ENCODE measurements at places on chromosomes 16 and 17.

DNA sequence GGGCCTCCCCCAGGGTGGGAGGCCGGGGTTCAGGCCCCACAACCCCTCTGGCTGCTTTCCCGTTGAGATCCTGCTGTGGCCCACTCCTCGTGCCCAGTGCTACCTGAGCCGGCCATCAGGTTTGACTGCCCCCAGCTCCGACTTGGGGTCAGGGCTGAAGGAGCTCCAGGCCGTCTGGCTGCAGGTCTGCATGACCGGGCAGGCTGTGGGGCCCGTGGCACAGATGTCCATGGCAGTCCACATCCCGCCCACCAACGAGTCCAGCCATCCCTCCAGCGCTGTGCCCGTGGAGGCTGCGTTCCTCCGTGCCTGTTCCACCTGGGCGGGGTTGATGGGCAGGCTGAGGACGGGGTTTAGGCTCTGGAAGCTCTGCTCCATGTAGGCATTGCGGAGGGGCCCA lies 362.2 kb downstream of the XYLT1 start:
- DNase-seq, result no peak

GRCh38 chr16:83315271-83315670 lies 492.5 kb upstream of the HSBP1 start:
- no peak for DNase-seq

DNA sequence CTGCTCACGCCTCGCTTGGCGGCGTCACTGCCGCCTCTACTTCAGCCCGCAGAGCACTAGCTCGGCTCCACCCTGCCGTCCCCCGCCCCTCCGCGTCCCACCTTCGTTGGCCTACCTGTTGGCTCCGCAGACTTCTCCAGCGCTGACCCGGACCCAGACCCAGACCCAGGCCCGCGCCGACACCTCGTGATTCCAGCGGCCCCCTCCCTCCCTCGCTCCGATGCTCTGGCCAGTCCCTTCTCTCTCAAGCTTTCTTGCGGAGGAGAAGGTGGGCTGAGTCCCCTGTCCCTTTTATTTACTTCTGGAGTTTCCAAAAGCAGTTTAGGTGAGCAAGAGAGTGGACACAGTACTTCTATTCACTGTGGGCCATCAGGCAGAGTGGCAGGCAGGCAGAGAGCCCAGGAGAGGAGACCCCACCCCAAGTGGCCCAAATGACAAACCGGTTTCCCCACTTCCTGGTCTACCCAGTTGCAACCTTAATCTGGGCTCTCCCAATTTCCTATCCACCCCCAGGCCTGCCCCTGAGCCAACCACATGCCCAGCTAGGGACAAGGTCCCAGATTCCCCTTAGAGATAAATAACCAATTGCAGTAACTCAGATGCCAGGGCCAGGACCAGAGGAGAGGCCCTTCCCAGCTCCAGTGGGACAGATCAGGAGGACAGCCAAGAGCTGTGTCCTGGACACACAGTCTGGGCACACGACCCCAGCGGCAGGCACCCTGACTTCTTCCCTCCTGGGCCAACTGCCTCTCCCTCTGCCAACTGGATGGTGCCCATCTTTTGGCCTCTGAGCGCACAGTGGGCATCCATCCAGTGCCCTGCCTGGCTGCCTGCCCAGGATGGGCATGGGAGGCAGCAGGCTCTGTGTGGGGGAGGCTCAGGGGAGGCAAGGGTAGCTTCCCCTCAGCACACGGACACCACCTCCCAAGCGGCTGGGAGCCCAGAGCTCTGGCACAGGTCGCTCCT lies 1.2 kb upstream of the SRCIN1 start:
- no peak for DNase-seq

- no peak for DNase-seq
These were observed 22.9 kb downstream of the ITPRIPL2 start for GRCh38 chr16:19136549-19137196.

- DNase-seq, result no peak
These were observed 336 bp upstream of the BMERB1 start for GRCh38 chr16:15434079-15434424.

- DNase-seq, result no peak
These were observed 314.7 kb downstream of the HAPSTR1 start for GRCh38 chr16:9406038-9406712.

DNA sequence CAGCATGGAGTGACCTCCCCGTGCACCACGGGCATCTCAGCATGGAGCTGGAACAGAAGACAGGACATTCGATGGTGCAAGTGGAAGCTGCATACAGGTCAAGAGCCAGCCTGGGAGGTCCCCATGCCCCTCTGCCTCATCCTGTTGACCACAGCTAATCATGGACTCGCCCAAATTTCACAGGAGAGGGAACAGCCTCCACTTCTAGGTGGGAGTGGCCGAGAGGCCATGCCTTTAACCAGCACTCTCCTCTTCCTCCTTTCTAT lies 3.8 kb upstream of the SLC47A2 start:
- no peak for DNase-seq

GRCh38 chr16:9039210-9039609 lies 52.2 kb upstream of the HAPSTR1 start:
- DNase-seq, result no peak

- no peak for DNase-seq
These were observed 66.2 kb downstream of the IQCK start for GRCh38 chr16:19784183-19784736.

DNA sequence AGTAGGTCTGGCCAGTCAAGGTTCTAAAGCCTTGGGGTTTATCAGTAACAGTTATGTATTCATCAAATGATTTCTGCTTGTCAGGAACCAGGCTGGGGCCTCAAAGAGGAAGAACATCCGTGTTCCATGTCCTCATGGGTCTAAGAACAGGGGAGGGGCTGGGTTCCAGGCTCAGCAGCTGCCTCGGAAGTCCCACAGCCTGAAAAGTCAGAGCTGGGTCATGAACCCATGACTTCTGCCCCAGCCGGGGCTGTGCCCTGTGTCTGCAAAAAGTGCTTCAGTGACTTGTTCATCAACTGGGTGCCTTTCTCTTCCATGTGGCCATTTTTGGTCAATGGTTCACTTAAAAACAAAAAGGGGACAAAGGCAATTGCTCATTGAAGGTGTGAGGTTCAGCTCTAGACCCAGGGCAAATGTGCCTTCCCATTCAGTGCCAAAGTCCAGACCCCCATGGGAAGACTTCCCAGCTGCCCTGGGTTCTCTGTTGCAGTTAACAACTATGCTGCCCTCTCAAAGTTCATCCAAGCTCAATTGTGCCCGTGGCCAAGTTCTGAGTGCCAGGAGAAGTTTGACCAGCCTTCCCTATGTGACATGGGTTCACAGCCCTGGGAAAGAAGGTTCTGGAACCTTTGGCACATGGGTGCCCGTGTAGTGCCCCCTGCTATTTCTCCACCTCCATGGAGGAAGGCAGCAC lies 18.5 kb downstream of the TBKBP1 start:
- DNase-seq, result no peak

GRCh38 chr16:20906341-20907255 lies 6.0 kb downstream of the LYRM1 start:
- DNase-seq, result no peak

DNA sequence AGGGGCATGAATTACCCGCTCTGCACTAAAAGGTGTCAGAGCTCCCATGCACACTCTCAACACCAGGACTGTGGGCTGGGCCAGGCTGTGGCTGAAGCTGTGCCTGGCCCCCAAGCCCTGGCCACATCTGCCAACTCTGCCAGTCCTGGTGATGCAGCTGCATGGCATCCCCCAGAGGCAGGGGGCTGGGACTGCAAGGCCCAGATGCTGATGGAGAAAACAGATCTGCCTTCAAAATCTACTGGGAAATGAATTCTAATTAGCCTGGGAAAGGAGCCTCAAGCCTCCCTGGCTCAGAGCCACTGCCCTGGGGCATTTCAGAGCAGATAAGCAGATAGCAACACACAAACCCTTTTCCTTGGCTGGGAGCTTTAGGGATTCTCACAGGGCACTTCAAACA lies 3.4 kb downstream of the CHST6 start:
- no peak for DNase-seq

- DNase-seq, result no peak
These were observed 21.7 kb upstream of the NAT9 start for GRCh38 chr17:74797824-74798223.

DNA sequence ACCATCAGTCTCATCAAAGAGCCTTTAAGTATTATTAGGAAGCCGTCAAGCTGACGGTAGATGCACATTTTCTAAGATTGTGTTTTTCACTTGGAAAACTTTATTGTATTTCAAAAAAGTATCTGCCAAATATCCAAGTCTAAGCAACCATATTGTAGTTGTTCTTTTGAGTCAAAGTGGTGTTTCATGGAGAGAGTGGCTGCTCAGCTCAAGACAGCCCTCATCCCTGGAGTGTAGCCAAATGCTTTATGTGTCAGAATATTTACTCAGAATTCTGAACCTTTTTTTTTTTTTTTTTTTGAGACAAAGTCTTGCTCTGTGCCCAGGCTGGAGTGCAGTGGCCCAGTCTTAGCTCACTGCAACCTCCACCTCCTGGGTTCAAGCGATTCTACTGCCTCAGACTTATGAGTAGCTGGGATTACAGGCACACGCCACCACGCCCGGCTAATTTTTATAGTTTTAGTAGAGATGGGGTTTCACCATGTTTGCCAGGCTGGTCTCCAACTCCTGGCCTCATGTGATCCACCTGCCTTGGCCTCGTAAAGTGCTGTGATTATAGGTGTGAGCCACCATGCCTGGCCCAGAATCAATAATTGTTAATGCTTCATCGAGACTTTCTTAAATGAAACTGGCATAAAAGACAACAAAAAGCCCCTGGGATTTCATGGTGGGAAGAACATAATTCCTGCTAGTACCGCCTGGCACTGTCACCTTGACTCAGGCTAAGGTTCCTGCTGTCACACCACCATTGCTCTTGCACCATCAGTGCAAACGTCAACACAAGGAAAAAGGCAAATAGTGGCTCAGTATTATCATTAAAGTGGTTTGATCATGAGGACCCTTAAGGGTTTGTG lies 45.5 kb downstream of the PRKCA start:
- no peak for DNase-seq

DNA sequence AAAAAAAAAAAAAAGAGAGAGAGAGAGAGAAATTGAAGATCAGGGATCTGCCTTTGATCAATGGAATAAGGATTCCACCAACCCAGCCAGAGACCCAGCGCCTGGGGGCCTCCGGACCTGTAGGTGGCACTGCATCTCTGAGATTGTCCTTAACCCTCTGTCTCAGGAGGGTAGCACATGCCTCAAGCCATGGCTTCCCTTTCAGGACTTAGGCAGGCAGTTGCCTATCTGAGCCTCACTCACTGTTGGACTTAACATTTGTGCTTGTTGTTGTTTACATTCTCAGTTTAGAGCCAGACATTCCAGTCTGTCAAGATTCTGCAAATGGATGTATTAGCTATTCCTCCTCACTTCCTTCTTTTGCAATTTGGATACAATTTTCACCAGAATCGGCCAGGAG lies 5.1 kb upstream of the SCNN1B start:
- DNase-seq, result peak; percentile 37

DNA sequence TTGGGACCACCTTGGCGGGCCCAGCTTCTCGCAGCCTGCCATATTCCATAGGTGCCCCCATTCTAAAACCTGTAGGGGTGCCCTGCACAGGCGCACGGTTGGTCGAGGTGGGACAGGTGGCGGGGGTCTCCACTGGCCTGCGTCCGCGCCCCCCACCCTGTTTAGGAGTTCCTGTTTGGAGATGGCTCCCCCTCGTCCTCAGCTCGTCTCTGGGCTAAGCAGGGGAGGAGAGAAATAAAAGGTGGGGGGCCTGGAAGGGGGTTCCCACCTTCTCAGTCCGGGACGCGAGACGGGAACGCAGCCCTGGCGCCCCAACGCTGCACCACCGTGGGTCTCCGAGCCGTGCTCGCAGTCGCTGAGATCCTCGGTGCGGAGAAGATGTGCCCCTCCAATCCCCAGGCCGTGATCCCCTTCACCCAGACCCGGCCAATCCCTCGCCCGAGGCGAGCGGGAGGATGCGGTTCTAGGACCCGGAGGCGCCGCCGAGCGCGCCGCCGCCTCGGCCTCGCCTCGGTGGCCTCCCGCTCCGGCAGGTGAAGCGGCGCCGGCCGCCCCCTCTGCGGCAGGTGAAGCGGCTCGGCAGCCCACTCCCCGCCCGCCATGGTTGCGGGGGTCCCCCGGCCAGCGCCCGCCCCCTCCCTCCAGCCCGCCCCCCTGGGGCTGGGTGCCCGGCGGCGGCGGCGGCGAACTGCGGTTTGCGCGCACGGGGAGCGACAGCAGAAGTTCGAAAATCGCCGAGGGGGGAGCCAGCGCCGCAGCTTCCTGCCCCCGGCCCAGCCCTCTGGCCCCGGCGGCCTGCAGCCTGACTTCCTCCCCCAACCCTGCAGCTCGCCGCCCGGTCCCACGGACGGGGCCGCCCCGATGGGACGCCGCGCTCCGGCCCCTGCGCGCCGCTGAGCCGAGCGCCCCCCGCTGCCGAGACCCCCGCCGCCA lies at the start of gene FMNL1:
Gene FMNL1 (plus strand): TSS at position 805 of the 933 bp plus-strand sequence. CDS start 240 bp downstream, outside the sequence.
- peak; percentile 63 for DNase-seq

- no peak for DNase-seq
These were observed 162.1 kb upstream of the AXIN2 start for GRCh38 chr17:65723431-65724151.

DNA sequence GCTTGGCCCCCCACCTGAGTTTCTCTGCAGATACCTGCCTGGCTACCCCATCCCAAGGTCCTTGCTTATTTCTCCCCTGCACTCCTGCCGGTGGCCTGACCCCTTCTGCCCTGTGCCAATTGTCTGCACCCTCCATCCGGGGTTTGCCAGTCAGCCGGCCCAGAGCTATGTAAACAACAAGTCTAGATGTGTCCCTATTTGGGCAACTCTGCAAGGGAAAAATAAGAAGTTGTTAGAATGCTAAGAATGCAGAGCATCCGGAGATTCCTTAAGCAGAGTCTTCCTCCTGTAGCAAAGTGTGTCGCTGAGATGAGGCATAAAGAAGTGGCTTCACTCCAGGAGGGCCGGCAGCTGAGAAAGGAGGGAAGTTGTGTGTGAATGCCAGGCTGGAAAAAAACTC lies 46.6 kb downstream of the RGS9 start:
- no peak for DNase-seq

- no peak for DNase-seq
These were observed 519.3 kb downstream of the HAPSTR1 start for GRCh38 chr16:9610727-9611126.

GRCh38 chr17:77253611-77254051 lies 112.9 kb downstream of the SEC14L1 start:
- DNase-seq, result no peak

DNA sequence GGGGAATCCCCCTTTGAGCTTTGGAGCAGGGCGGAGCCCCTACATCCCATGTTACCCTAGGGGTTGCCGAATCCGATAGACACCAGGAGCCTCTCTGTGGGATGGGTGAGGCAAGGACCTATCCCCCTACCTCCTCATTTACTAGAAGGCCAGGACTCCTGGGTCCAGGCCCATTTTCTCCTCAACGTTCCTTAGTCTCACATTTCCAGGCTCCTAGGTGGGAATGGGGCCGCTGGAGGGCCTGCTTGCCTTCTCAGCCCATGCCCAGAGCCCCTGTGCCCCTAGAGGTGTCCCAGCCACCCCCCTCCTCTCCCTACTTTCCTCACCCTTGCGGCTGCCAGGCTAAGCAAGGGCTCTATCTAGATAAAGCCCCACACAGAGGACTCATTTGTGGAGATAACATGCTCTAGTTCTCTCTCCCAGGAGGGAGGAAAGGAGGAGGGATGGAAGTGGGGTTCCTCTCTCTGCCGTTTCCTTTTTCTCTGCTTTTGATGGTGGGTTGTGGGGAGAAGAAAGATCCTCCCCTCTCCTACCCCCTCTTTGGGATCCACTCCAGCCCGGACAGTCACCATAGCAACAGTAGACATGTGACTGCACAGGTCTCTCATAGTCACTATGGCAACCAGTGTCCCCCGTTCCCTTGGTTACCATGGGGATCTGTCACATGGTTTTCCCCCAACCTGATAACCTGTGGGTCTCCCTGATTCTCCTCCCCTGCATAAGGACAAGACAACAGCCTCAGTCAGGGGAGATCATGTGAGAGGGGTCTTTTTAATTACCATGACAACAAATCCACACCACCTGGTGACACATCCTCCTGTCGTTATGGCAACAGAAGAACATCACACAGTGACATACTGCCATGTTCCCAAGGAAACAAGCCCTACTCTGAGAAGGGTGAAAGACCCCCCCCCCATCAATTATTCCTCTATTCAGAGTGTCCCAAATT lies 5.2 kb downstream of the CACNA1G start:
- DNase-seq, result no peak

All from GM12892 (cell line).